ENCODE measurements at places on chromosomes 3 and 15. TPM values are rescaled to one million over a fixed set of nuclear protein-coding genes. Genes with fewer than 3 reads are reported as not detected.

GRCh38 chr3:72606005-72606800, 242.0 kb downstream of the SHQ1 start:
- H3K36me3 ChIP-seq: no peaks in the 10 kb centered on the region
- no peak overlapping the region for H3K4me3 ChIP-seq
- H3K27ac ChIP-seq: no peak overlapping the region
- no peaks in the 10 kb centered on the region for H3K27me3 ChIP-seq
- H3K4me1 ChIP-seq: no peaks in the 10 kb centered on the region

ZCWPW2 gene
- total RNA-seq: 1.2 TPM

PLS1 gene
- 2.3 TPM for total RNA-seq

GRCh38 chr3:48419597-48419996, 10.3 kb downstream of the PLXNB1 start:
- H3K4me1 ChIP-seq: peaks cover 41% of the 10 kb centered on the region
- H3K4me3 ChIP-seq: no peak overlapping the region
- DNase-seq: no peak
- peaks cover 47% of the 10 kb centered on the region for H3K36me3 ChIP-seq

DNA sequence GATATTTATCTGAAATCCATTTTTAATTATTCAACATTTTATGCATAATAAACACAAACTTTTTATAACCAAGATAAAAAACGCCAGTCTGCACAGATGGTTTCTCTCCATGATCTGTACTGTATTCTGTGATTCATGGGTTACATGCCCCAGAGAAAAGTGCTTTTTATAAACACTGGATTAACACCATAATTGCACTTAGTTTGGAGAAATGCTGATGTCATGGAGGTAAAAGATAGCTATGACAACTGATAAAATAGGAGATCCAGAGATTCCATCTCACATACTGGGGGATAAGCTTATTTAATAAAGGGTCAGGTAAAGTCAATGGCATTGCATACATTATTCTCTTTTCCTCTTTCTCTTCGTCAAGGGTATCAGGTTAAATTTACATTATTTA, 1460.4 kb upstream of the ALCAM start:
- H3K27ac ChIP-seq: no peak overlapping the region
- H3K4me1 ChIP-seq: no peaks in the 10 kb centered on the region
- DNase-seq: no peak
- no peak overlapping the region for H3K4me3 ChIP-seq
- H3K27me3 ChIP-seq: no peaks in the 10 kb centered on the region

LRTM1 gene
- not detected for total RNA-seq
